Daoy (cell line): ENCODE measurements at places on chromosomes 1 and 21. TPM values are rescaled to one million over a fixed set of nuclear protein-coding genes. Genes with fewer than 3 reads are reported as not detected.

SYCP1 gene
- total RNA-seq, result not detected in 2 replicates

PCBP3 gene
- 2.1 and 8.1 TPM in 2 replicates for total RNA-seq

MIXL1 gene
- 0.17 TPM in 1 of 2 replicates, not detected in the other for total RNA-seq

CRP gene
- not detected in 2 replicates for total RNA-seq

CDK18 gene
- 0.60 and 0.80 TPM in 2 replicates for total RNA-seq

F11R gene
- total RNA-seq, result 7.1 and 18.5 TPM in 2 replicates

PWP2 gene
- total RNA-seq, result 10.1 and 14.8 TPM in 2 replicates

L1TD1 gene
- total RNA-seq, result not detected in 2 replicates

STMN1 gene
- 307 and 396 TPM in 2 replicates for total RNA-seq

GBP6 gene
- total RNA-seq, result 0.11 TPM in 1 of 2 replicates, not detected in the other

AMY1B gene
- total RNA-seq, result not detected in 2 replicates

B4GALT2 gene
- total RNA-seq, result 55.9 and 58.1 TPM in 2 replicates

ADAMTSL4 gene
- 0.33 TPM in 1 of 2 replicates, not detected in the other for total RNA-seq
